ENCODE measurements at places on chromosomes 1 and 21. TPM values are rescaled to one million over a fixed set of nuclear protein-coding genes. Genes with fewer than 3 reads are reported as not detected.

GRCh38 chr1:100720101-100720500 lies 559 bp downstream of the VCAM1 start:
- DNase-seq = no peak

MARK1 gene
- 5.1 TPM for total RNA-seq

- no peak for DNase-seq
These were observed 51.8 kb downstream of the FBXO42 start for GRCh38 chr1:16300436-16300835.

GRCh38 chr1:226635456-226635941 lies 86.9 kb downstream of the STUM start:
- no peak for DNase-seq

DNA sequence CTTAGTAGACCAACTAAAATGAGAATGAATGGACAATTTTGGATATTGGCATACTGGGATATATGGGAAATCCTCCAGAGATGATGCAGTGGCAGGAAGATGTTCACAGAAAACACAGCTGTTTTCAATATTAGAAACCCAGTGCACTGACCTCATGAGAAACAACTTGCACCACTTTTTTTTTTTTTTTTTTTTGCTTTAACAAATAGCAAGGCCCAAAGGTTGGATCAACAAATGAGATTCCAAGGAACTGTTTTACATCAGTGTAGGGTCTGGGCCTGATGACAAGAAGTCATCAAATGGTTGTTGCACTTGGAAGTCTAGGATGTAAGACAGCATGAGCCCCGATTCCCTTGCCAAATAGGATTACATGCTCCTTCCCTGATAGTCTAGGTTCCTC lies 110.7 kb downstream of the SLC25A24 start:
- DNase-seq = no peak

GRCh38 chr21:34821717-34822116 lies 152.9 kb downstream of the CLIC6 start:
- no peak for DNase-seq

LAD1 gene
- total RNA-seq = 272 TPM

DMAP1 gene
- total RNA-seq = 45.8 TPM
